ENCODE measurements at places on chromosomes 13 and 19. TPM values are rescaled to one million over a fixed set of nuclear protein-coding genes. Genes with fewer than 3 reads are reported as not detected.

DNA sequence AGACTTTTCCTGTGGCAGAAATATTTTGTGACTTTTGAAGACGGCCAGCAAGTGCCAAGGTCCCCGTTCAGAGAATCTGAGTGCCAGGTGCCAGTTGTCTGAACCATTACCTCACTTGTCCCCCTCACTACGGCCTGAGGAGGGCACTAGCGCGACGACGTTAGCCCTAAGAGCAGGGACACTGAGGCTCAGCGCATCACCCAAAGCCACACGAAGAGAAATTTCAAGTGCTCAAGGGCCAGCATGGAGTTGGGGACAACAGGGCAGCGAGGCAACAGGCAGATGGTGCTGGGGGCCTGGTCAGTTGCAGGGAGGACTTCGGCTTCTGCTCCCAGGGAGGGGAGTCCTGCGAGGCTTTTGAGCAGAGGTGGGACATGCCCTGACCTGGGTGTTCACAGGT lies 9.5 kb upstream of the TYK2 start:
- DNase-seq, result no peak

DNA sequence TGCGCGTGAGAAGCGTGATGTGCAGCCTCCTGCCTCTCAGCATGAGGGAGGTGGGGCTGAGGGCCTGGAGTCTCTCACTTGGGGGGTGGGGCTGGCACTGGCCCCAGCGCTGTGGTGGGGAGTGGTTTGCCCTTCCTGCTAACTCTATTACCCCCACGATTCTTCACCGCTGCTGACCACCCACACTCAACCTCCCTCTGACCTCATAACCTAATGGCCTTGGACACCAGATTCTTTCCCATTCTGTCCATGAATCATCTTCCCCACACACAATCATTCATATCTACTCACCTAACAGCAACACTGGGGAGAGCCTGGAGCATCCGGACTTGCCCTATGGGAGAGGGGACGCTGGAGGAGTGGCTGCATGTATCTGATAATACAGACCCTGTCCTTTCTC lies 8.7 kb downstream of the CD177 start:
- DNase-seq, result no peak

DNA sequence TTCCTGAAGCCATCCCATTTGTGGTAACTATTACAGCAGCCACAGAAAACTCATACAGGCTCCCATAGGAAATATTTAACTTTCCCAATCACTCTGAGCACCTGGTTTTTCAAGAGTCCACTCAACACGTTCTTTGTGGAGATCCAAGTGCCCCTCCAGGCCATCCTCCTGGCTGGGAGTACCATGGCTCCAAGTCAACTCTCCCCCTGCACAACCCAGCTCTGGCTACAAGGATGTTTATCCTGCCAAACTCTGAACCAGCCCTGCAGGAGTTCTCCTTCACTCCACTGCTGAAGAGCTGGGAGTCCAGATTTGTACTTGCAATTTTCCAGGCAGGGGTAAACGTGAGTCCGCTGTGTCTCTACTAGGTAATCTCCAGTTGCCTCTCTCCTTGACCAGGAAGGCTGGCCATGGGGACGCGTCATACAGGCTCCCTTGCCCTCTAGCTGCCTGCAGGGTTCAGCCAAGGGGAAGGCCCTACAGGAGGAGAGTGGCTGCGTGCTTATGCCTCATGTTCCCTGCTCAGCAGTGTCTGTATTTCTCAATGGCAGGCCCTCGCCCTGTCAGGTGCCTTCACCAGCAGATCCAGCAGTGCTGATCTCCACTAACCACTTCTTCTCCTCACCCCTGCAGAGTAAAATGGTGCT lies 29.9 kb upstream of the ARGLU1 start:
- DNase-seq, result no peak

- DNase-seq, result no peak
These were observed 1.2 kb downstream of the PCDH9 start for GRCh38 chr13:67228916-67229315.

GRCh38 chr13:108786456-108787200 lies 157.2 kb downstream of the MYO16 start:
- no peak for DNase-seq

The ZNF763 gene
- 3.8 TPM for polyA plus RNA-seq

Measured in naive B cell (primary cell).